ENCODE measurements at places on chromosomes 16 and 17.

DNA sequence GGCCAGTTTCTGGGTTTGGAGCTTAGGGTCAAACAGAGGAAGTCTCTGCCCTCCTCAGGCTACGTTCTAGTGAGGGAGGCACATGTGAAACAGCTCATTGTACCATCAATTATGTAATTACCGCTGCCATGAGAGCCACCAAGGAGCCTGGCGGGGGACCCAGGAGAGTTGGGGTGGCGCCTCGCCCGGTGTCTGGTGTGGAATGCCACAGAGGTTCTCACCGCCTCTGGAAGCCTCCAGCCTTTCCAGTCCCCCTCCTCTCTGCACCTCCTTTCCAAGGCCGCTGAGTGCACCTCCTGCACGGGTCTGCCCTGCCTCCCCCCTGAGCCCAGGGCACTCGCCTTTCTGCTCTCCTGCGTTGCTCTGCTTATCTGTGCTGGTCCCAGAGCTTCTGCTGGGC lies 51.4 kb downstream of the SREBF1 start:
- no peak for DNase-seq

DNA sequence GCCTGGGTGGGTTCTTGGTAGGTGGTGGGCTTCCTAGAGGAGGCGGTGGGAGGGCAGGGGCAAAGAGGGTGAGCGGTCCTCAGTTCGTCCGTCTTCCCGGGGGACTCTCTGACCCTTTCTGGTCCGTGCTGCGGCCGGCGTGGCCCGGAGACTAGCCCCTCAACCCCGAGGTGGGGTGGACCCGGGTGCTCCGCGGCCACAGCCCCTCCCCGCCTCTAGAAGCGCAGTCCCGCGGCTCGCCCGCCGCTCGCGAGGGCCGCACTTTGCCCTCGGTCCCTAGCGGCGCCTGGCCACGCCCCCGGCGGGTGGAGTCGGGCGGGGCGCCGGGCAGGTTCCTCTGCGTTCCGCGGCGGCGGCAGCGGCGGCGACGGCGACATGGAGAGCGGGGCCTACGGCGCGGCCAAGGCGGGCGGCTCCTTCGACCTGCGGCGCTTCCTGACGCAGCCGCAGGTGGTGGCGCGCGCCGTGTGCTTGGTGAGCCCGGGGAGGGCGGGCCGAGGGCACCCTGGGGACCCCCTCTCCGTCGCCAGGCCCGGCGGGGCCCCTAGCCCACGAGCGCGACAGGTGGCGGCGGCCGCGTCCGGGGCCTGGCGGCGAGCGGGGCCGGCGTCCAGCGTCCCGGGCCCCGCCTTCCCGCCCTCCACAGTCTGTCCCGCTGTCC lies at the start of gene SYNGR2:
SYNGR2 (plus strand) TSS at position 340 of the 661 bp plus-strand sequence; CDS start at position 376, 36 bp downstream.
- peak; percentile 35 for DNase-seq

DNA sequence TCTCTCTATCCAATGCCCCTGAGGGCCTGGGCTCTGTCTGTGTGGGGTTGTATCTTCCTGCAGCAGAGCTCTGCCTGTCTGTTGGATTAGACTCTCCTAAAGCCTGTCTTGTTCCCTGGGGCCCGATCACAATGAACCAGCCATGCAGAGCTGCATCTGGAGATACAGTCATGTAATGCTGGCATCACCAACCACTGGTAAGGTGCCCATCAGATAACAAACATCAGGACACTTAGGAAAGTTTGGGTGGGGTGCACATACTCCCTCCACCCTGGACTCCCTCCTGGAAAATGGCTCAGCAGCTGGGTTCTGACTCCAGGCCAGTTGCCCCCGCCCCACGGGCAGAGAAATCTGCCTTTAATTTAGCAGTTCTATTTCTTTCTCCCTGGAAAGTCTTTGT lies 61.3 kb upstream of the BRD7 start:
- no peak for DNase-seq

DNA sequence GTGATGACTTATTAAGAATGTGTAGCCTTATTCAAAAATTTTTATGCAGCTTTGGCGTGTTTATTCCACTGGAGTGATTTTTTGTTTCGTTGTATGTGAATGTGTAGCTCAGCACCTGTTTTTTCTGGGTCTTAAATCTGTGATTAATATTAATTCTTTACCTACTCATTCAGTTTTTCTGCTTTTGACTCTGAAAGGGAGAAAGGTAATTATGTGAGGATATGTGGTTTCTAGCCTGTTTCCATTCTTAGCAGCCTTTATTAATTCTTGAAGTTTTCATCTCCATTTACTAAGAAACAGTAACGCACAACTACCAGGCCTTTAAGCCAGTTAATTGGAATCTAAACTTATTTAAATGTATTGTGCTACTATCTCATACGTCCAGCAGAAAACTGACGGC lies 7.0 kb downstream of the HEATR3 start:
- no peak for DNase-seq

GRCh38 chr16:88787579-88788314 lies 2.7 kb upstream of the PIEZO1 start:
- DNase-seq = no peak

GRCh38 chr16:81882559-81882958 lies 103.5 kb downstream of the PLCG2 start:
- DNase-seq = no peak

DNA sequence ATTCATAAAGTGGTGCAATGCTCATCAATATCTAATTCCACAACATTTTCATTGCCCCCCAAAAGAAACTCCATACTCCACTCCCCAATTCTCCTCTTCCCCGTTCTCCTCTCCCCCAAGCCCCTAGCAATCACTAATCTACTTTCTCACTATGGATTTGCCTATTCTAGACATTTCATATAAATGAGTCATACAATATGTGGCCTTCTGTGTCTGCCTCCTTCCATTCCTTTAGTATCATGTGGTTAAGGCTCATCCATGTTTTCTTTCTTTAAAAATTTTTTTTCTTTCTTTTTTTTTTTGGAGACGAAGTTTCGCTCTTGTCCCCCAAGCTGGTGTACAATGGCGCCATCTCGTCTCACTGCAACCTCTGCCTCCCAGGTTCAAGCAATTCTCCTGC lies 56.3 kb upstream of the HAS3 start:
- DNase-seq = no peak

GRCh38 chr16:22645868-22646267 lies 135.2 kb downstream of the NPIPB5 start:
- DNase-seq = no peak

DNA sequence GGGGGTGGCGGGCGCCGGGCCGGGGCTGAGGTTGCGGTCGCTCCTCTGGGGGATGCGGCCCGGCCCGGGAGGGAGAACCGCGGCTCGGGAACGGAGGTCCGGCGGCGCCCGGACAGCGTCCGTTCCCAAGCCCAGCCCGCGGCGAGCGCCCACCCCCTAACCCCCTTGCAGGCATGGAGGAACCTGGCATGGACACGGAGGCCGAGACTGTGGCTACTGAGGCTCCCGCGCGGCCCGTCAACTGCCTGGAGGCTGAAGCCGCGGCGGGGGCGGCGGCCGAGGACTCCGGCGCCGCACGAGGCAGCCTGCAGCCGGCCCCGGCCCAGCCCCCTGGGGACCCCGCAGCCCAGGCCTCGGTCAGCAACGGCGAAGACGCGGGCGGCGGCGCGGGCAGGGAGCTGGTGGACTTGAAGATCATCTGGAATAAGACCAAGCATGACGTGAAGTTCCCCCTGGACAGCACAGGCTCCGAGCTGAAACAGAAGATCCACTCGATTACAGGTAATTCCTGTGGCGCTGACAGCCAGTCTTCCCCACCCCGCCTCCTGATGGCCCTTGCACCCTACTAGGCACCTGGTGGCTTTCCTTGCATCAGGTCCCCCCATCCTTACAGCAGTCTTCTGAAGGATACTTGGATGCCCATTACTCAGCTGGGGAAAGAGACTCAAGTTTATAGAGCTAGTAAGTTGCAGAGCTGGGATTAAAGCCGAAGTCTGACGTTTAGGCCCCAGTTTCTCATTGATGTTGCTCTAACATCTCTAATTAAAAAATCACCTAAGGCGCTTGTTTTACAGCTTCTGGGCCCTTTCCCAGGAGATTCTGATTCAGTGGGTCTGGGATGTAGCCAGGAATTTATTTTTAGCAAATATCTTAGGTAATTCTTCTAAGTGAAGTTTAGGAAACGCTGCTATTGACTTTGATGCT lies 514 bp downstream of the UBFD1 start:
- DNase-seq = no peak

DNA sequence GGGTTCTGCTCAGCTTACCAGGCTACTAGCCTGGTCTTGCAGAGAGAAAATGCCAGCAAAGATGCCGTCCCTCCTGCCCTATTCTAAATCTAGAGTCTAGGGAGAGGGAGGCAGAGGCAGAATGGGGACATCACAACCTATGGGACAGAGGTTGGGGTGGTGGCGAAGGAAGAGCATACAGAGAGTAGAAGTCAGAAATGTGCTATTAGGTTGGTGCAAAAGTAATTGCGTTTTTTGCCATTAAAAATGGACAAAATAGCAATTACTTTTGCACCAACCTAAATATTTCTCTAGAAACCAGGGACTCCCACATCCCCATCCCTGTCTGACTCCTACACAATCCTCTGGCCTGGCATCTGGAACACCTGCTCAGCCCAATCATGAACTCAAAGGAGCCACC lies 127.7 kb downstream of the GAS7 start:
- no peak for DNase-seq

DNA sequence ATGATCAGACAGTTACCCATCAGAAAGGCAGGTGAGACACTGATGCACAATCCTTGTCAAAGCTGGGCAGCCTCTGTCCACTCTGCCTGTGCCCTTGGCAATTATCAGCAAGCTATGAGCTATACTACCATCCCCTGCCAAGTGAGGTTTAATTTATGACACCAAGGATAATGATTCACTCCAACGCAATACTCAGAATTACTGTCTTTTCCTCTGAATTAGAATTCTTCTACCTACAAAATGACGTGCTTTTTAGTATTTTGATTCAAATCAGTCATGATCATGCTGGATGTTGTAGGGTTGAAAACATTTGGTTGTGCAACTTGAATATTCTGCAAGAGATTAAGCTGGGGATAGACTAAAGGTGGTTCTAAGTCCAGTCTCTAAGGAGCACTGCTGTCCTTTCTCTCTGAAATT lies 116.8 kb upstream of the SOX9 start:
- DNase-seq = no peak

DNA sequence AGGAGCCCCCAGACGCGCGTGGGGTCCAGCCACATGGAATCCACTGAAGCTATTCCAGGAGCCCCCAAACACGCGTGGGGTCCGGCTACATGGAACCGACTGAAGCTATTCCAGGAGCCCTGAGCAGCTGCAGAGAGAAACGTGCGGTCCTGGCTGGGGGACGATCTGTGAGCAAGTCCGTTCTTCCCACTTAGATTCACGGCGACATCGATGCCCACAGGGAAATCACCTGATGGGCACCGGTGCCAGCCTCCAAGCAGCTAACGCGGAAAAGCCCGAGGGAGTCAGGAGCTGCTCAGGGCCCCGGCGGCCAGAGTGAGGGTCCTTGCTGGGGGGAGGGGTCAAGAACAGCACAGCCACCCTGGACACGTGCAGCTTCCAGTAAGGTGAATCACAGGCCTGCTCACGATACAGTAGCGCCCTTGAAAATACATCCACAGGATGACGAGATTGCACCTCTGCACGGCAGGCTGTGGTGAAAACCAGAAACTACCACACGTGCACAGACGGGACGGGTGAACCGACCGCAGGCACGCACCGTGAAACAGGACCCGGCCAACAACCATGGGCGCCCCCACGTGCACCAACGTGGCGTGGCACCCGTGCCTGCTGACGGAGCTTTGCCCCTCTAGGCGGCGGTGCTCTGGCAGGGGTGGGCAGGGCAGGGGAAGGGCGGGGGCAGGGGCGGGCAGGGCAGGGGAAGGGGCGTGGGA lies 77.7 kb upstream of the GNG13 start:
- DNase-seq = no peak

DNA sequence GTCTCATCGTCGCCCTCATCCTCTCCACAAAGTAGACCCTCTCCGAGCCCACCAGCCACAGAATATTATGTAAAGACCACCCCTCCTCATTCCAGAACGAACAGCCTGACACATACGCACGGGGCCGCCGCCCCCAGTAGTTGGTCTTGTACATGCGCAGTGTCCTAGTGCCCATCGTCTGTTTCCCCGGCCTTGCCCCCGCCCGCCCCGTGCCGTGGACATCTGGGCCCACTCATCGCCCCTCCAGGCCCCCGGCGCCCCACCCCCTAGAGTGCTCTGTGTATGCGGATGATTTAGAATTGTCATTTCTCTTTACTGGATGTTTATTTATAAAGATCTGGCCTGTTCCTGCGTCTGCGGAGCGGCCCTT lies 475 bp upstream of the AMDHD2 start:
- no peak for DNase-seq

GRCh38 chr16:82300374-82300951 lies 130.4 kb upstream of the MPHOSPH6 start:
- DNase-seq = no peak

DNA sequence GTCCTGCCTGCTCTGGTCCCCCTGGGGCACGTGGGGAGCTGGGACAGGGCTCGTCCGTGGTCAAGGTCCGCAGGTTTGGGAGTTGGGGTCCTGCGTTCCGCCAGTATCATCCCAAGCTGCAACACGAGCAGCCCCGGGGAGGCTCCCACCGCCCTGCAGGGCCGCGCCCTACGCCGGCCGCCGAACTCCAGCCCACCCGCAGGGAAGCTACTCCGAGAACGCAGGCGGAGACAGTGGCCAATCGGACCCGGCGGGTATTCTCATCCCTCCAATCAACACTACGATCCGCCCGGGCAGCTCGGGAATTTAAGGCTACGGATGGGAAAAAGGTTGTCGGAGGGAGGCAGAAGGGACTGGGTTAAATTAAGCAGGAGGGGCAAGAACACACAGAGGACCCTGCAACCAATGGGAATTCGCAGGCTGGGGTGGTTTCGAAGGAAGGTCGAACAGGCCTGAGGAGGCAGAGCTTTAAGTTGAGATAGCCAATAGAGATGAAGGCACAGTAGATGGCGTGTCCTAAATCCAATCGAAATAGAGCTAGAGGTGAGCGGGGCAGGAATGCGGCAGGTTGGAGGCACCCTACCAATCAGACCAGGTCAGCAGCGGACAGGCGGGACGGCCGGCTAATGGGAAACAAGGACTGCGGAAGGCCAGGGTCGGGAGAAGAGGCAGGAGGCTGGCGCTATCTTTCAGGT lies 626 bp downstream of the SPAG7 start:
- peak; percentile 100 for DNase-seq

GRCh38 chr17:73941919-73942530 lies 261.5 kb upstream of the RPL38 start:
- DNase-seq = no peak

GRCh38 chr17:80667462-80668277 lies 123.0 kb downstream of the RPTOR start:
- no peak for DNase-seq

- peak; percentile 9 for DNase-seq
Measured at GRCh38 chr17:44350733-44351226, 5.7 kb downstream of the GRN start.

GRCh38 chr17:17812211-17813054 lies 24.4 kb downstream of the SREBF1 start:
- DNase-seq = peak; percentile 32

Data from hippocampal formation (tissue), 2 donors.